ENCODE measurements at places on chromosomes 16 and 17.

GRCh38 chr16:6063526-6063925, 965.9 kb upstream of the EEF2KMT start:
- DNase-seq = no peak

- no peak for DNase-seq
Observed at GRCh38 chr16:337437-337836, 15.1 kb downstream of the AXIN1 start.

DNA sequence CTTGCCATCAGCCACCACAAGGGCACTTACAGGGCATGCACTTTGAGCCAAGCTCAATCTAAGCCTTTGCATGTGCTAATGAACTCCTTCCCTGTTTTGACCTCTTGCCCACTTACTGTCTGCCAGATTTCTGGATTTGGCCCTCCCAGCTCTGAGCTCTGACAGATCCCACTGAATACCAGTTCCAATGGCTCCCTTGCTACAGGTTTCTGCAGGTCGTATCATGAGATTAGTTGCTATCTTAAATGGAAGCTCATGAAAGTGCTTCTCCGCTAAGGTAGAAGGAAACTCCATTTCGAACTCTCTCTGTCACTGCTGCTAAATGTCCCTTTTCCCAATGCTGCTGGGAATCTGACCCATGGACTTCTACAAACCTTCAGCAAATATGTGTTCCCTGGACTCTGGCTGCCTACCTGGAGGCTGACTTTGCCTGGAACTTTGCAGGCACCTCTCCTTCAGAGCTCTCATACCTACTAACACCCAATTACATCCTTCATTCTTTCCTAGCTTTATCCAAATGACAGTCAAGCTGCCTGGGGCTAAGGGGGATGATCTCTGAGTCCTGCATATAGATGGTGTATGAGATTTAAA, 23.5 kb upstream of the TOB1 start:
- no peak for DNase-seq

GRCh38 chr17:77935121-77935571, 23.4 kb upstream of the TNRC6C start:
- no peak for DNase-seq

GRCh38 chr17:64277831-64278562, 14.9 kb upstream of the TEX2 start:
- DNase-seq = no peak

- no peak for DNase-seq
Observed at GRCh38 chr16:695355-696089, 5.3 kb upstream of the WDR24 start.

DNA sequence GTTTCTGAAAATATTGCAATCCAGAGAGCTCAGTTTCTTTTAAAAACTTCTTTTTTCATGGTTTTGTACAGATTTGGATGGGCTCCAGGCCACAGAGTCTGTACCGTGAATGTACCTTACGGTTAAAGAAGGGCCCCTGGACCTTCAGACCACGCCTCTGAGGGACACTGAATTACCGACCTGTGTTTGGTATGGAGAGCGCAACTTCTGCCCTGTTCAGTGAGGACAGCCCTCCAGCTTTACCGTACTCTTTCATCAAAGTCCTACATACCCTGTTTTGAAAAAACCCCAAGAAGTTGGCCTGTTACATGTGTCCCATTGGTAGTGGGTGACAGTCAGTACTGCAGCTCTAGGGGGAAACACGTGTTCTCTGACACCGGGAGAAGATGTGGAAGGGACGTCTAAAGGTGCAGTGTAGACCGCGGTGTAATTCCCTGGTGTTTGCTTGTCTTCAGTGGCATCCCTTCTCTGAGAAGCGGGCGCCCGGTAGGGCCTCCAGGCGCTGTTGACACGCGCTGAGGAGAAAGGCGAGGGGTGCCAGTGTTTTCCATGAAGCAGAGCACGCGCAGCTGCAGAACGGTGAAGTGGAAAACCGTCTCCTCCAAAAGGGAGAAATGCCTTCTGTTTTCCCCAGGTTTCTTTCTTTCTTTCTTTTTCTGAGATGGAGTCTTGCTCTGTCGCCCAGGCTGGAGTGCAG, 6.2 kb downstream of the PGS1 start:
- no peak for DNase-seq

DNA sequence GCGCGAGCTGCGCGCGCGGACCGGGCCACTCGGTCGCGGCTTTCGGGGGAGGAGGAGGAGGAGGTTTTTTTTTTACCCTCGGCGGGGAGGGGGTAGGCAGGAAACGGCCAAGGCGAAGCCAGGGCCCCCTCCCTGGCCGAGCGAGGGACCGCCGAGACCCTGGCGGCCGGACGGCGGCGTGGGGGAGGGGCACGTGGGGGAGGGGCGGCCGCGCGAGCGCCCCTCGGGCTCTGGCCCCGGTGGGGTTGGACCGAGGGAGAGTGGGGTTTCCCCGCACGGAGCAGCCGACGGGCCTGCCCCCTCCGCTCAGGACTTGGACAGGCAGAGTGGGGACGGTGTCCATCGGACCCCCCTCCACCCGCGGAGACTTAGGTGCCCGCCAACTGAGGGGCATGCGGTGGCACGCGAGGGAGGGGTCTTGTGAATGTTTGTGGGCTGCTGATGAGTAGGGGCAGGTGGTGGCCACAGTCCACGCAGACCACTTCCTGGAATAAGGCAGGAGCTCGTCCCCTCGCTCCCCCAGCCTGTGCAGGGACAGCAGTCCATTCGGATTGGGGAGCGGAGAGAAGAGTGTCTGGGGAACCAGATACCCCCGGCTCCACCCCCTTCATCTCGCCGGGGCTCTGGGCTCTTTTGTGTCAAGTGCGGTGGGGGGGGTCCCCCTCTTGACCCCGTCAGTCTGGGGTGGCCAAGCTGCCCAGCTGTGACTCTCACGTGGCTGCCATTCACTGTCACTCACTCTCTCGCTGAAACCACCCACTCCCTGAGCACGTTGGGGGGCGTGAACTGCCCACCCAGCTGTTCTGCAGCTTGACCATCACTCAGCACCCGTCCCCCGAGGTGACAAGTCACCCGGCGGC, 3.0 kb upstream of the CHD3 start:
- DNase-seq = peak; percentile 57

All from right renal cortex interstitium (tissue), 3 donors.